ENCODE measurements at places on chromosomes 16 and 17. TPM values are rescaled to one million over a fixed set of nuclear protein-coding genes. Genes with fewer than 3 reads are reported as not detected.
A peak's percentile ranks its signal among the peaks of the same experiment; 100 is the strongest.

Gene TBC1D3
- total RNA-seq = not detected

- H3K4me1 ChIP-seq = no peaks in the 10 kb centered on the region
- no peak for DNase-seq
- H3K4me3 ChIP-seq = no peak overlapping the region
- H3K27ac ChIP-seq = no peak overlapping the region
- H3K27me3 ChIP-seq = peaks cover 90% of the 10 kb centered on the region
- no peaks in the 10 kb centered on the region for H3K36me3 ChIP-seq
Measured at GRCh38 chr17:44258811-44259351, 9.1 kb downstream of the SLC4A1 start.

DNA sequence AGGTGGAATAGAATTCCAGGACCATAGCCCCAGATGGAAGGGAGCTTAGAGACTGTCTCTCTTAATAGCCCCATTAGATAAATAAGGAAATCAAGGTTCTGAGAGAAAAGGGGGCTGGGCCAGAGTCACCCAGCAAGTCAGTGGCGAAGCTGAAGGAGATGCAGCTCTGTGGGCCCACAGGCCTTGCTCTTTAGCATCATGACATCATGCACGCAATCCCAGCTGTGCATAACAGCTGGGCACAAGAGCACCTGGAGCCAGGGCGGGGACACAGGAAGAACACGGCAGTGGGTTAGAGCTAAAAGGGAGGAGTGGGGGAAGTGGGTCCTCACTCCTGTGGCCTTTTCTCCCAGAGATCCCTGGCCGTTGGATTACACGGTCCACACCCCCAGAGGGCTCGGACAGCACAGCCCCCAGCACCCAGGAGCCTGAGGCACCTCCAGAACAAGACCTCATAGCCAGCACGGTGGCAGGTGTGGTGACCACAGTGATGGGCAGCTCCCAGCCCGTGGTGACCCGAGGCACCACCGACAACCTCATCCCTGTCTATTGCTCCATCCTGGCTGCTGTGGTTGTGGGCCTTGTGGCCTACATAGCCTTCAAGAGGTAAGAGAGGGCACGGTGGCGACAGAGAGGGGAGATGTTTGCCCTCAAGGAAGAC, 15.1 kb downstream of the NGFR start:
- H3K4me3 ChIP-seq = no peak overlapping the region
- no peak overlapping the region for H3K27ac ChIP-seq
- DNase-seq = no peak
- peaks cover 52% of the 10 kb centered on the region for H3K4me1 ChIP-seq
- H3K27me3 ChIP-seq = peaks cover 2% of the 10 kb centered on the region
- H3K36me3 ChIP-seq = no peaks in the 10 kb centered on the region

- DNase-seq = no peak
- no peaks in the 10 kb centered on the region for H3K36me3 ChIP-seq
Measured at GRCh38 chr16:54049591-54050458, 236.8 kb downstream of the IRX3 start.

GRCh38 chr17:77322514-77323412, 182.0 kb downstream of the SEC14L1 start:
- H3K36me3 ChIP-seq = peaks cover 17% of the 10 kb centered on the region
- no peaks in the 10 kb centered on the region for H3K27me3 ChIP-seq
- peak; percentile 85 for DNase-seq
- no peak overlapping the region for H3K4me3 ChIP-seq

GRCh38 chr17:78678222-78678557, 101.0 kb upstream of the DNAH17 start:
- H3K4me3 ChIP-seq = no peak overlapping the region
- peaks cover 8% of the 10 kb centered on the region for H3K4me1 ChIP-seq
- H3K36me3 ChIP-seq = peaks cover 61% of the 10 kb centered on the region
- DNase-seq = no peak
- no peak overlapping the region for H3K27ac ChIP-seq
- H3K27me3 ChIP-seq = no peaks in the 10 kb centered on the region

DNA sequence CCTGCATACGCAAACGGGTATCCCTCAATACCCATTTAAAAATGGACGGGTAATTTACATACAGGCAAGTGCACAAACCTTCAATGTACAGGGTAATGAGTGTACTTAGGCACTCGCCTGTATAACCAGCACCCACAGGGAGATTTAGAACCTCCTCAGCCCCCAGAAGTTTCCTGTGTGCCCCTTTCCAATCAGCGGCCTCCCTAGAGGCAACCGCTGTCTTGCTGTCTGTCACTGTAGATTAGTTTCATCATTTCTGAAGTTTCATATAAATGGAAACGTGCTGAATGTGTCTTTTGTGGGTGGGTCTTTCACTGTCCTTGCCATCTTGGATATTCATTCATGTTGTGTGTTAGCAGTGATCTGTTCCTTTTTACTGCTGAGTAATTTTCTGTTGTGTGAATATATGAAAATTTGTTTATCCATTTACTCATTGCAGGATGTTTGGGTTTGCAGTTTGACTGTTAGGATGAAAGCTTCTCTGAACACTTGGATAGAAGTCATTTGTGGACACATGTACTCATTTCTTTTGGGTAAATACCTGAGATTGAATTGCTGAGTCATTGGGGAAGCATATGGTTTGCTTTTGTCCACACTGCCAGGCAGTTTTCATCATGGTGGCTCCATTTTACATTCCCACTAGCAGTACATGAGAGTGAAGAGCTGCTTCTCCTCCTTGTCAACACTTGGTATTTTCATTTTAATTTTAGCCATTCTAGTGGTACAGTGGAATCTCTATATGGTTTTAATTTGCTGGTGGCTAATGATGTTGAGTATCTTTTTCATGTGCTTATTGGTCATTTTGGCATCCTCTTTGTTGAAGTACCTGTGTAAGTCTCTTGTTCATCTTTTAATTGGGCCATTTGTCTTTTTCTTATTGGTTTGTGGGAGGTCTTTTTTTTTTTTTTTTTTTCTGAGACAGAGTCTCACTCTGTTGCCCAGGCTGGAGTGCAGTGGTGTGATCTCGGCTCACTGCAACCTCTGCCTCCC, 2.1 kb upstream of the ADCY7 start:
- peaks cover 83% of the 10 kb centered on the region for H3K4me1 ChIP-seq
- no peak overlapping the region for H3K4me3 ChIP-seq
- H3K27ac ChIP-seq = no peak overlapping the region
- H3K27me3 ChIP-seq = peaks cover 32% of the 10 kb centered on the region

DNA sequence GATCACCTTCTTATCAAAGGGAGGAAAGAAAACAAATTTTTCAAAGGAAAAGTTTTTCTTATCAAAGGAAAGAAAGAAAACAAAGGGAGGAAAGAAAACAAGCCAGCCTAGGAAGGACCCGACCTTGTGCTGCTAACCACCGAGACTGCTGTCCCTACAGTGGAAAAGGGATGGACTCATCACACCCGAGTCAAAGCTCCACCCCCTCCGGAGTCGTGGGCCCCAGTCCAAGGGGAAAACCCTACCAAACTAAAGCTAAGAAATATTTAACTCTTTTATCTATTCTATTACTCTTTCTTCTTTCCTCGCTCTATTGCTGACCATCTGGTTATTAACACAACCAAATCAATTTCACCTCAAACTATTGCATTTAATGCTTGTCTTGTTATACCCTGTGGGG, 6.1 kb upstream of the ENDOV start:
- H3K36me3 ChIP-seq = no peaks in the 10 kb centered on the region
- no peak overlapping the region for H3K27ac ChIP-seq
- no peaks in the 10 kb centered on the region for H3K27me3 ChIP-seq
- no peak overlapping the region for H3K4me3 ChIP-seq

Gene WFDC1
- total RNA-seq = not detected

Gene TM4SF5
- 15.6 TPM for total RNA-seq

GRCh38 chr17:17580662-17581470, 10.6 kb downstream of the PEMT start:
- peaks cover 59% of the 10 kb centered on the region for H3K4me1 ChIP-seq
- no peaks in the 10 kb centered on the region for H3K27me3 ChIP-seq
- peak; percentile 77 for DNase-seq
- H3K27ac ChIP-seq = peak overlapping the region; percentile 94

Gene ABCA6
- total RNA-seq = not detected

Gene WIPF2
- total RNA-seq = 11.8 TPM

GRCh38 chr17:76408037-76408849, 23.8 kb downstream of the SPHK1 start:
- peak overlapping the region; percentile 24 for H3K27ac ChIP-seq
- DNase-seq = peak; percentile 62
- peaks cover 47% of the 10 kb centered on the region for H3K36me3 ChIP-seq
- H3K4me1 ChIP-seq = peaks cover 20% of the 10 kb centered on the region
- H3K27me3 ChIP-seq = no peaks in the 10 kb centered on the region
- no peak overlapping the region for H3K4me3 ChIP-seq

- H3K4me1 ChIP-seq = peaks cover 11% of the 10 kb centered on the region
- DNase-seq = no peak
- no peaks in the 10 kb centered on the region for H3K27me3 ChIP-seq
- H3K36me3 ChIP-seq = no peaks in the 10 kb centered on the region
- no peak overlapping the region for H3K27ac ChIP-seq
- no peak overlapping the region for H3K4me3 ChIP-seq
Measured at GRCh38 chr17:45143767-45144198, 4.5 kb upstream of the HEXIM1 start.

Gene CCL23
- not detected for total RNA-seq

GRCh38 chr17:4599505-4600281, 15.4 kb downstream of the SMTNL2 start:
- H3K36me3 ChIP-seq = no peaks in the 10 kb centered on the region
- H3K27ac ChIP-seq = no peak overlapping the region
- no peaks in the 10 kb centered on the region for H3K27me3 ChIP-seq
- peaks cover 28% of the 10 kb centered on the region for H3K4me1 ChIP-seq
- peak overlapping the region; percentile 10 for H3K4me3 ChIP-seq
- peak; percentile 47 for DNase-seq

DNA sequence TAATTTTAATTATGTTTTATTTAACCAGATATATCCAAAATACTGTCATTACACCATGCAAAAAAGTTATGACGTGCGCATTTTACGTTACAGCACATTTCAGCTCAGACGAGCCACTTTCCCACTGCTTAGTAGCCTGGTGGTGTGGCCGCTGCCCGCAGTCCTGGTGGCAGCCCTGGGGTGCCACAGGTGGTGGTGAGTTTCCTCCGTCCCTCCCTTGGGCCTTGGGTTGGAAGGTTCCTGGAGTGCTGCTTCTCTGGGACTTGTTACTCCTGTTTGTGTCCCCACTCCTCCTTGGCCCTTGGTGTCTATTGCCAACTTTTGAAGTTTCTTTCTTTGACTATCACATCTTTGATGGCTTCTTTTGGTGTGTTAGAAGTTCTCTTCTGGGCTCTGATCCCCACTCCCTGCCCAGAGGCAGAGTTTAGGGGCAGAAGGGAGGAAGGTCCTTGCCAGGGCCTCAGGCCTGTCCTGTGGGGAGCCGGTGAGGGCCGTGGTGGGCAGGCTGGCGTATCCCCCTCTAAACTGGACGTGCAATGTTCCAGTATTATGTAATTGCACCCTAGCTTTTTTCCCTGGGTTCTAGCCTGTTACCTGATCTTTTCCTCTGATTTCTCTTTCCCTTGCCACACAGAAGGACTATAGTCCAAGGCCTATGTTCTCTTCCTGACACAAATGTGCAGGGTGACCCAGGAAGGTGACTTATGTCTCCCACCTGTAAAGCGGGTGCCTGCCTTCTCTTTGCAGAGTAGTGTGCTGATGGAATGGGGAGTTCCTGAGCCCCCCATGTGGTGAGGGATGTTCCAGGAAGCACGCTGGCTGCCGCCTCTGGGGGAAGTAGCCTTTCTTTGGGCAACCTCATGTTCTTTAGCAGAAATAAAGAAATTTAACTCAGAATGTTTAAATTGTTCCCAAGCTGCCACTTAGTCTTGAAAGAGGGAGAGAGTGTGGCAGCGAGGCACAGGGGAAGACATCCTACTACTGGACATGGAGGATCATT, 8.4 kb downstream of the MPRIP start:
- peaks cover 38% of the 10 kb centered on the region for H3K4me1 ChIP-seq
- no peak overlapping the region for H3K4me3 ChIP-seq
- H3K36me3 ChIP-seq = no peaks in the 10 kb centered on the region
- DNase-seq = no peak
- no peaks in the 10 kb centered on the region for H3K27me3 ChIP-seq

Gene SLC16A13
- total RNA-seq = 3.0 TPM

Gene PROCA1
- 0.31 TPM for total RNA-seq

GRCh38 chr16:67268136-67268579, 11.2 kb upstream of the PLEKHG4 start:
- DNase-seq = peak; percentile 43
- peaks cover 32% of the 10 kb centered on the region for H3K27me3 ChIP-seq
- no peaks in the 10 kb centered on the region for H3K36me3 ChIP-seq
- H3K4me1 ChIP-seq = no peaks in the 10 kb centered on the region
- H3K27ac ChIP-seq = no peak overlapping the region

DNA sequence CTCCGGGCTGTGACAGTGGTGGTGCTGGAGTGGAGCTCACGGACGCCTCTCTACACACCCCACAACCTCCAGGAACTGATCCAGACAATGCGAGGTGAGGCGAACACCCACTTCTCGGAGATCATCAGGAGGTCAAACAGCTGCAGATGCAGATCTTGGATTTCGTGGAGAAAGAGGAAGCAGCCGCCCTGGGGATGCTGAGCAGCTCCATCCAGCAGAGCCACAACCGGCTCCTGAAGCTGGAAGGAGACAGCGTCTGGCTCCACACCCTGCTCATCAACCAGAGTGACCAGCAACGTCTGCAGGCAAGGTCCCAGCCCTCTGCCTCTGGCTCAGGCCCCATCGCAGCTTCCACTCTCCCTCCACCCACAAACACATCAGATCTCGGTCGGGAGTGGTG, 13.2 kb upstream of the SLC16A5 start:
- DNase-seq = no peak
- H3K4me1 ChIP-seq = peaks cover 77% of the 10 kb centered on the region
- H3K27ac ChIP-seq = no peak overlapping the region
- H3K4me3 ChIP-seq = no peak overlapping the region
- no peaks in the 10 kb centered on the region for H3K36me3 ChIP-seq
